ENCODE measurements at places on chromosomes 3 and 15.

GRCh38 chr3:36542186-36542585 lies 161.9 kb downstream of the STAC start:
- DNase-seq: no peak

DNA sequence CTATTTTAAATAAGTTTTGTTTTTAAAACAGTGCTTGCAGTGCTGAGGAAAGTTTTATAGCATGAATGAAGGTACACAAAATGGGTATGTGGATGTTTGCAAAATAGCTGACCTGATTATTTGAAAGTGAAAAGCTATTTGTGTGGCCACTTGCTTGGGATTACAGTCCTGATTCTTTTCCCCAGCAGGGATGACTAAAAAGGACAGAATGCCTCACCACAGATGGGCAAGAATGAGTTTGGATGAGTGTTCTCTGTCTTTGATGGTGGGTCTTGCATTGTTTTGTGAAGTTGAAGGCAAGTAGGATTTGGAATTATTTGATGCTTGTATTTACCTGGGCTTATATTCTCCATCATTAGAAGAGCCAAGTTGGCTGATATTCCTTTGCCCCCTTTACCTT lies 48.8 kb upstream of the MEIS2 start:
- DNase-seq: no peak

DNA sequence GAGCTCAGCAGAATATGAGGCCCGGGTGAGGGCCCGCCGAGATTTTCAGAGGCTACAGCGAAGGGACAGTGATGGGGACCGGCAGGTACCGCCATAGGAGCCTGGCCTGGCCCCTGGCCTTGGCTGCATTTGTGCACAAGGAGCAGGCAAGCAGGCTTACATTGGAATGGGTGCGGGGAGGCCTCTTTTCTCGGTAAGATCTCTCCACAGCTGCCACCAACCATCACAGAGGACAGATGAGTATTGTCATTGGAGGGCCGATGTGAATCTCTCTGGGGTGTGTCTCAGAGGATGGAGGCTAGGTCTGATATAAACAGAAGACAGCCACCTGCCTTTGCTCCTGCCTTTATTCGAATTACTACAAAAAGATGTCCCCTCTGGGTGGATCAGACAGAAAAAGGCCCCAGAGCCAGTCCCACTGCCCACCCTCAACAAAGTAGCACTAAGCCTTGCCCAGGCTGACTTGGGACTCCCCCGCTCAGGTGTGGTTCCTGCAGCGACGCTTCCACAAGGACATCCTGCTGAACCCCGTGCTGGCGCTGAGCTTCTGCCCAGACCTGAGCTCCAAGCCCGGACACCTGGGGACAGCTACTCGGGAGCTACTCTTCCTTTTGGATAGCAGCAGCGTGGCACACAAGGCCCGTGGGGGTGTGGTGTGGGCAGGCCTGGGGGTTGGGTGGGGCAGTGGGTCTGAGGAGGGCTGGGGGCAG lies 5.4 kb downstream of the VWA5B2 start:
- DNase-seq: no peak

DNA sequence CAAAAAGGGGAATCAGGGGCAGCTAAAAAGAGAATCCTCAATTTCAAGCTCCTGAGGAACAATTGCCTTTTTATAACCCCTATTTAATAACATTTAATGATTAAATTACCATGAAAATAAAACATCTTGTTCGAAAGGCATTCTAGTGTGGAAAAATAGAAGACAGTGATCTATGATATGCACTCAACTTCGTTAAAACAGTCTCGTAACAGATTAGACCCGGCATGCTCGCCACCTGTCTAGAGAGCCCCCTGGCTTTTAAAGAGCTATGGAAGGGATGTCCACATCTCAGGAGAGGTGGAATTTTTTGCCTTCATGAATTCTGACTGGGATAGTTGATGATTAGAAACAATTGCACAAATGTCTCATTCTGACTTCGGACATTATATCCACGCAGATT lies 153.7 kb upstream of the MDFIC2 start:
- no peak for DNase-seq

- no peak for DNase-seq
These were observed 129.4 kb downstream of the PGPEP1L start for GRCh38 chr15:98878172-98878571.

DNA sequence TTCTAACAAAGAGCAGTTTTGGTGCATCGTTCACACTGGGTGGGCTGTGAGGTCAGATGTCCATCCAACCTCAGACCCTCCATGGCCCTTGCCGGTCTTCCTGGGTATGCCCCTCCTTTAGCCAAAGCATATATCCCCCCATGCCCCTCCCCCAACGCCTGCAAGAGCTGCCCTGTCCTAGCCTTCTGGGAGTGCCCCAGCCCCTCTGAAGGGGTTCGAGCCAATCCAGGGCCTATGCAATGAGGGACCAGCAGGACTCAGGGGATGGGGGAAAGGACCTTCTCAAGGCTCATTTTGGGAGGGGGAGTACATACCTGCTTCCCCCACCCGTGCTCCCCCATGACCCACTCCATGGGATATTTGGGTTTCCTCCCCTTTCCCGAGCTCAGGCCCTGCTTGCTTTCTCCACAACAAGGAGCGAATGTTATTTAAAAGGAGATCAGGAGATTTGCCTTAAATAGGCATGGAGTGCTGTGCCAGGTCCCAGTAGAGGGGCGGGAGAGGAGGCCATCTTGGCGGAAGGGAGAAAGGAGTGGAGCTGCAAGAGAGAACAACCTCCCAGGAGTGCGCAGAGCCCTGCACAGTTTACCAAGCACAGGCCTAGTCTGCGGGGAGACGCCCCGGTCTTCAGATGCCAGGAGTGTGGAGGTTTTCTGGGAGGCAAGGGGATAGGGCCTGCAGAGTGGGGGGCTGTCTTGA lies 18.2 kb downstream of the PIF1 start:
- no peak for DNase-seq

All from activated CD8-positive, alpha-beta memory T cell treated with anti-CD3 and anti-CD28 coated beads for 1 hour (primary cell).